ENCODE measurements at places on chromosomes 16 and 17.

DNA sequence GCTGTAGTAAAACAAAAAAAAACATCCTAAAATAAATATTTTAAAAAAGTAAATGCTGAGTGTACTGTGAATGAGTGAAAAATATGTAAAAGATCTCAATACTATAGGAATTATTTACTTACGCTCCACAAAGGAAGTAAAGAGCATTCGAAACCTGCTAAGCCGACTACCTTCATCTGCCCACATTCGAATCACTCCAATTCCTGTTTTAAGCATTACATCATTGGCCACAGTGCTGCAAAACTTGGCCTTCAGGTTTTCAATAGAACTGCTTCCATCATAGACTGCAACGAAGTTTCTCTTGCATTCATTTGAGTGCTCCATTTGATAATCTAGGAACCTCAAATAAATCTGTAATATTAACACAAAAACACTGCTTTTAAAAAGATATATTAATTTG, 34.4 kb downstream of the NETO2 start:
- no peak for DNase-seq

GRCh38 chr16:50679676-50680555, 1.2 kb downstream of the SNX20 start:
- no peak for DNase-seq

- no peak for DNase-seq
Observed at GRCh38 chr17:20925954-20926353, 116.9 kb downstream of the USP22 start.

- DNase-seq = no peak
Observed at GRCh38 chr16:88628512-88628974, 9.8 kb upstream of the IL17C start.

DNA sequence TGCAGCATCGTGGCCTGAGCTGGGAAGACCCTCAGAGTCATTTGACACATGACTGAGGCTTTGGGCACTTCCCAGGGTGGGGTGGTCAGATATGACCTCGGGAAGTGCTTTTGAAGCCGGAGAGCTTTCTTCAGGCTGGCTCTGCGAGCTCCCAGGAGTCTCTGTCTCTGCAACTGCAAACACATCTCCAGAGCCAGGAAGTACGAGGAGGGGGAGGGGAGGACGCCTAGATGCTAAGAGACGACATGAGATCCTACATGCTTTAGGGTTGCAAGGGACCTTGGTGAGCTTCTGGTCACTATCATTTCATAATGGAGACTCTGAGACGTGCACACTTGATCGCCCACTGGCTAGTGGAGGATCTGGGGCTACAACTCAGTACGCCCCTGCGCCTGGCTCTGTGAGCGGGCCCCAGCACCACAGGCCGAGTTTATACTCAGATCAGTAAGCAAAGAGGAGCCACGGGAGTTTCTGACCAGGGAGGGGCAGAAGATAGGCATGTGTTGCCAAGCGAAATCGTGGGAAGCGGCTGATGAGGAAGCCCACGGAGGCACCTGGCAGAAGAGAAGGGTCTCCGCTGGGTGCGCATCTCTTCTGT, 527 bp upstream of the MGAT5B start:
- DNase-seq = no peak

GRCh38 chr17:20095336-20096080, 86.3 kb downstream of the SPECC1 start:
- DNase-seq = no peak

DNA sequence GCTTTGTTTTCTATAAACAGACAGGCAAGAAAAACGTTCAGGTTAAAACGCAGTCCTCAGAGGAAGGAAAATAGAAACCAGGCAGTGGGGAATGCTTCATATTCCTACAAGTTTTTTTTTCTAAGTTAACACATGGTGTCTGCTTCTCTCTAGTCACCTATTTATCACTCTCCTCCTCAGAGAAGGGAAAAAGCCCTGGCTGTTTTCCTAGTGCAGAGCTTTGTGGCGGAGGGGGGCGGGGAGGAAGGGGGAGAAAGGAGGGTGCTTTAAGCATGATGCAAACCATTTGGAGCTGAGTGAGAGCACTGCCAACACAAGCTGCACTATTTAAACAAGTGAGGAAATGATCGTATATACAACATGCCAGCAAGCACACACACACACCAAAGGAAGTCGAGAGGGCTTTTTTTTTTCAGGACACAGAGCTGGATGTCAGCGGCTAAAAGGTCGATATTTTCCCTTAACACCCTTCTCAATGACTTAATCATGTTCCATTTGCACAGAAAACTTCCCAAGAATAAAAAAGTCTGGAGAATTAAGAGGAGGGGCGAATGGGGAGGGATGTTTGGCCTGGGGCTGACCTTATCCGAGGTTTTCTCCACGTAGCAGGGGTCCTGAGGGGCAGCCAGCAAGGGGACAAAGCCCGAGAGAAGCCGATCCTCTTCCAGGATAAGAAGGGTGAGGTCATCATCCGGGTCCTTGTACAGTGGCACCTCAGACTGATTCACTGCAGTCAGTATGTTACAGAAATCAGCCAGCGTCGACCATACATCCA, 117.4 kb downstream of the HIC1 start:
- DNase-seq = no peak

DNA sequence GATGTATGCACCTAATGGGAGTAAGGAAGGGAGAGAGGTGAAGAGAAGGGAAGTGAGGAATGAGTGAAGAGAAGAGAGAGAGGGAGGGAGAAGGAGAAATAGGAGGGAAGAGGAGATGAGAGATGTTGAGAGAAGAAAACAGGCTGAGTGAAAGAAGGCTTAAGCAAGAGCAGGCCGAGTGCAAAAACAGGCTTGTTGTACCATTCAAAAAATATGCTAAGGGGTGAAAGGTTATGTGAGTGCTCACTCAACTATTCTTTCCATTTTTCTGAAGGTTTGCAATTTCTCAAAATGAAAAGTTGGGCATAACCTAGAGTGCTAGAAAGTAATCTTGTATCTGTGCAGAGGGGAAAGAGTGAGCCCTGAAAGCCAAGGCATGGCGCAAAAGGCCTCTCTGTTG, 22.9 kb downstream of the RPGRIP1L start:
- DNase-seq = no peak

DNA sequence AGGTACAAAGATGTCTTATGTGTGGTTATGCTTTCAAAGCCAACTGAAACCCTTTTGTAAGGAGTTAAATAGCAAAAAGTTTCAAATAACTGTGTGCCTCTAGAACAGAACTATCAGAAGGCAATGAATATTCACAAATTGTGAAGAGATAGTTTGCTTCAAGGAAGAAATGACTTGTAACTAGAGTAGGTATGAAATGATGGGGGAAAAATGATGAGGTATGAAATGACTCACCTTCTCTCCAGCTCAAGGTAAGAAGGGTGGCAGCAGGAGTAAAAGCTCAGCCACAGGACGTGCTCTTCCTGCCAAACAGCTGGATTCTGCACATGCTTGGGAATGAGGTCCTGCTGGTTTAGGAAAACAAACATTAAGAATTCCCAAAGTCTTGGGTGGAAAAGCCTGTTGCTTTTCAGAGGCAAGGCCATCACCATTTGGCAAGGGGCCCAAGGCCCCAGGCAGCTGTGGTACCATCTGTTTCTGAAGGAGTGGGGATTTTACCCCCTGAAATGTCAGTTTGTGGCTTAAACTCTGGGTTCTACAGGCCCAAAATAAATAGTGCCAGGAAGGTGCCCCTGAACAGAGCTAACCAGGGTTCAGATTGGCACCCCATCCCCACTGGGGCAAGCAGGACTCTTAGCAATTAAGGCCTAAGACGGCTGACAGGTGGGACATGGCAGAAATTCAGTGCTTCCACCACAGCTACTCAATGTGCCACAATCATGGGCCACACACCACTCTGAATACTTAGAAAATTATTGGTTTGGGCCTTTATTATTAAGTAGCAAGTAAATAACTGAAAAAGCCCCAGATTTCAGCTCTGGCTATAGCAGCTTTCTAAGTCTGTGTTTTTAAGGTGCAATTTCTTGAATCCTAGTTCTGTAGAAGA, 13.3 kb downstream of the HERPUD1 start:
- no peak for DNase-seq

DNA sequence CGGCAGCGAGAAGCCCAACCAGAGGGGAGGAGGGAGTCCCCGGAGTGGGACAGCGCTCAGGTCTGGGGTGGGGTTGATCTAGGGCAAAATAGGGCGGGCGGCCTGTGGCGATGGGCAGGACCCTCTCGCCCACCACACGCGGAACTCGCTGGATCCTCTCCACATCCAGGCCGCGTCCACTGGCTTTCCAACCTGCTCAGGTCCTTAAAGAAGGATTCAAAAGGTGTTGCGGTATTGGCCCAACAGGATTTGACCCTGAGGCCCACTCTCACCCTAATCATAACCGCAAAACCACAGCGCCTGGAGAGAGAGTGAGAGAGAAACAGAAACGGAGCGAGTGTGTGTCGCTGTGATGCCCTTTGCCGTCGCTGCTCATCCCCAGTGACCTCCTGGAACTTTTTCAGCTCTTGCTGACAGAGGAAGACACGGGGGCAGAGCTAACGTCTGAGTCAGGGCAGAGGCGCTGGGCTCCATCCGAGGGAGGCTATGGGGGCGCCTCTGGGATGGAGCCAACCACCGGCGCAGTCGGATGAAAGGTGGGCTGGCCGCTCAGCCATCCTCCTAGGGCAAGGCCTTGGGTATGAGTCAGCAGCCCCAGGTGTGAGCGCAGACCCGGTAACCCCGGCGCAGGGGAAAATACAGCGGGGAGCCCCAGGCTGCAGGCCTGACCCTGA, 16.7 kb upstream of the OR1F1 start:
- DNase-seq = peak; percentile 41

DNA sequence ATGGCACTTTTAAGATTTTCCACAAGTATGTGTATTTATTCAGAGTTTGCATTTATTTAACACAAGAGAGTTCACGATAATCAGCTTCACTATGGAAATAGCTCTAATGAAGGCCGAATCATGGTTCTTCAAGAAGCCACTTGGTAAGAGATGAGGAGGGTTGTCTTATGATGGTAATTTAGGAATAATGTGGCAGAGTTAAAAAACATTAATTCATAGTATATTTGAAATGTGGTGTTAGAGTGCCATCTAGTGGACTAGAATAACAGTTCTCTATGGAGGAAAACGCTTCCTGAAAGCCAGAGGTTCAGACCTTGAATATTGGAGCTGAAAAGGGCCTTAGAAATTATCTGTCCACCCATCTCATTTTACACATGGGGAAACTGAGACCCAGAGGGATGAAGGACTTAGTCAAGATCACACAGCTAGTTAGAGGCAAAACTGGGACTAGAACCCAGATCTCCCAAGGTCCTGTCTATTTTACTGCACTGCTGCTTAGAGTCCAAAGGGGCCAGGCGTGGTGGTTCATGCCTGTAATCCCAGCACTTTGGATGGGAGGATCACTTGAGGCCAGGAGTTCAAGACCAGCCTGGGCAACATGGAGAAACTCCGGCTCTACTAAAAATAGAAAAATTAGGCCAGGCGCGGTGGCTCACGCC, 33.8 kb upstream of the KPNB1 start:
- no peak for DNase-seq

DNA sequence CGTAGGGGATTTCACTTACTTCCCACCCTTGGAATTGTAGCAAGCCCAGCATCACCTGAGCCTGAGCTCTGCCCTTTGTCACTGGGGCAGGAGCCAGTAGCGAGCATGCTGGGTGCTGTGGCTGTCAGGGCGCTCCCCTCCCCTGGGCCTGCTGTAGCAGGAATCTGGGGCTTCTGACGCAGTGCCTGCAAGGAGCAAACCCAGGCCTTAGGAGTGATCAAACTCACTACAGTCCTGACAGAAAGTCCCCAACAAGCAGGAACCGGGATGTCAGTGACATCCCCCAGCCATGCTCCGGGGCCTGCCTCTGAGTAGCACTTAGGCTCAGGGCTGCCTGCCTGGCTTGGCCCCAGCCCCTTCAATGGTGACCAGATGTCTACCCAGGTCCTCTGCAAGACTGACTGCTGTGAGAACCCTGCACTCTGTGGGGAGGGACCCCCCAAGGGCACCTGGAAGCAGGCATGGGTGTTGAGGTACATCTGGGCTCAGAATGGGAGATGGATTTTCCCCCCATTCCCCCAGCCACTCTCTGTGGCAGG, 23.5 kb downstream of the PLD6 start:
- DNase-seq = no peak

GRCh38 chr17:76710863-76711611, at the start of gene MXRA7:
MXRA7 (minus strand) TSS chr17:76710965; CDS start chr17:76710946, 19 bp downstream.
- DNase-seq = peak; percentile 41

DNA sequence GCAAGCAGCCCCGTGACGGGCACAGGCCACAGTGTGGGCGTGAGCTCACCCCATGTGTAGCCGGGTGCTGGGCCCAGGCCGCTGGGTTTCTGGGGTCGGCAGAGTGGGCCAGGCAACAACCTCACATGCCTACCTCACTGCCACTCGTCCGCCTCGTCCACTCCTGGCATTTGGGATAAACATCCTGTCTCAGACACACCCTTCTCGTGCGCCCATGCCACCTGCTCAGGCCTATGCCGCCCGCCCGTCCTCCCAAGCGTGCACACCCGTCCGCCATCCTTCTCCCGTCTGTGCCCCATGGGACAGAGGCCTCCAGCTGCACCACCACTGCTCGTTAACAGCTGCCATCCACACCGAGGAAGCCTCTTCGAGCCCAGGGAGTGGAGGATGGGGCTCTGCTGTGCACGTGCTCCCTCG, 64.3 kb downstream of the KLHDC4 start:
- no peak for DNase-seq

DNA sequence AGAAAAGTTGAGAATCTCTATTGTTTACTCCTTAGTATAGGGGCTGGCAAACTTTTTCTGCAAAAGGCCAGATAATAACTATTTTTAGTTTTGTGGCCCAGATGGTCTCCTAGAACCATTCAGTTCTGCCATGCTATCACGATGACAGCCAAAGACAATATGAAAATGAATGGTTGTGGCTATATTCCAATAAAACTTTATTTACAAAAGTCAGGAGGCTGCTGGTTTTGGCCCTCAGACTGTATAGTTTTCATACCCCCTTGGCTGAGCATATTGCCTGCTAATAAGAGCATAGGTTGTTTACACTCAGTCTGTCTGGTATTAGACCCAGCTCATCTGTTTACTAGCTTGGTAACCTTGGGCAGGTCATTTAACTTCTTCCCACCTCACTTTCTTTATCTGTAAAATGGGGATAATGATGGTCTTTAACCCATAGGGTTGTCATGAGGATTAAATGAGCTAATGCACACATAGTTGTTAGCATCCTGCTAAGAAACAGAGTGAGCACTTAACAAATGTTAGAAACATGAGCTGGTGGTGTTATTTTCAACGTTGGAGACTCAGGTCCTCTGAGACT, 156.3 kb downstream of the MSI2 start:
- no peak for DNase-seq

DNA sequence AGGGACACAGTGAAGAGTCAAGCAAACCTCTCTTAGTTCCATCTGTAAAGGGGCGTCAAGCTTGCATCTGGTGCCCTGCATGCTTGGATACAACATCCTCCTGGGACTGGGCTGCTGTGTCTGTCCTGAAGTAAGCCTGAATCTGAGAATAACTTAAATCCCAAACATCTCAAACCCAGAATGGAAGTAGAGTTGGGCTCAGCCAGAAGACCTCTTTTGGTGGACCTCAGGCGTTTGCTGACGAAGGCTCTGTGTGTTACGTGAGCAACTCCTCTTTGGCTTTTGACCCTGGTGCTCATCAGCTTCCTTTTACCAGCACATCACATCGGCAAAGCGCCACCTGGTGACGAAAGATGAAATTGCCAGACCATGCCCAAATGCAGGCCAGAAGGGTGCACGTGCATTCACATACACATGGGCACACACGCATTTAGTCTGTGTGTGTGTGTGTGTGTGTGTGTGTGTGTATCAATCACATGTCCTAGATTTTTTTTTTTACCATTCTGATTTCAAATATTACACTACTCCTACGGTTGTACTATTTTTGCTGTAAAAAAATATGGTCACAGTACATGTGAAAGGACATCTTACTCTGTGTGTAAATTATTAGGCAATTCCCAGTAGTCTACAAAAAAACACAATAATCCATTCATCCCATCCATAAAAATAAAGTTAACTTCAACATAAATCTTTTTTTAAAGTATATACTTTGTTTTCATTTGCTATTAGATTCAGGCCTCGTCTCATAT, 41.1 kb upstream of the FOXJ1 start:
- DNase-seq = peak; percentile 86

Measured in activated CD4-positive, alpha-beta T cell treated with anti-CD3 and anti-CD28 coated beads for 1 hour (primary cell).